ENCODE measurements at places on chromosomes 11 and 22. TPM values are rescaled to one million over a fixed set of nuclear protein-coding genes. Genes with fewer than 3 reads are reported as not detected.

Gene CRYBB3
- 0.84 TPM for total RNA-seq

Gene KBTBD3
- 9.7 TPM for total RNA-seq

Gene CHADL
- total RNA-seq = 1.2 TPM

Gene SORL1
- 37.2 TPM for total RNA-seq

Gene IGLL1
- total RNA-seq = not detected

Gene GLYAT
- not detected for total RNA-seq

Gene CSNK2A3
- 3.9 TPM for total RNA-seq

Gene IFITM5
- not detected for total RNA-seq

Gene KCNJ4
- not detected for total RNA-seq

Gene OR8J1
- total RNA-seq = not detected

Gene PATL1
- 23.7 TPM for total RNA-seq

Gene HBE1
- total RNA-seq = not detected

Gene NLRX1
- total RNA-seq = 17.3 TPM

Gene NXPE2
- total RNA-seq = 0.99 TPM

Gene MCAM
- 1,386 TPM for total RNA-seq

Gene TMEM121B
- total RNA-seq = 0.87 TPM

Gene TMEM191C
- total RNA-seq = 1.4 TPM

Gene USP2
- total RNA-seq = 3.0 TPM

Gene SERPING1
- 723 TPM for total RNA-seq

Gene MAPK11
- 10.7 TPM for total RNA-seq

Gene MOGAT2
- total RNA-seq = not detected

Gene PDGFD
- total RNA-seq = 47.7 TPM

Gene NNMT
- 597 TPM for total RNA-seq

Gene CD44
- total RNA-seq = 321 TPM

Measured in aorta (tissue), 5 donors.